ENCODE measurements at places on chromosomes 12 and 14.

DNA sequence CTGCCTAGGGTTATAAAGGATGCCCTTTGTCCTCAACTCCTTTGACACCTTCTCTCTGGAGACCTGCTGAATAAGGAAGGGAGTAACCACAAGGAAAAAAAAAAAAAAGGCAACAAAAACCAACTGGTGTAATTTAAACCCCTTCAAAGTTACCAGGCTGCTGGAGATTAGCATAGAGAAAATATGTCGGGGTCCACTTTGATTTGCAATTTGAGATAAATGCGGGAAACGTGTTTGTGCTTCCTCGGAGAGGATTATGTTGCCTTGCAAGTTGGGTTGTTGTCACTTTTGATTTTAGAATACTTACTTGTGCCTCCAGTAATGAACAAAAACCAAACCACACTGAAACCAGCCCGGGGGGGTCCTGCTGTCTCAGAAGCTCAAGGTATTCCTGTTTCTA is 200.2 kb upstream of the MYL2 start:
- DNase-seq = no peak

- DNase-seq = no peak
Observed at GRCh38 chr12:132618683-132619043, at the start of gene P2RX2. P2RX2 (plus strand) TSS chr12:132618776; CDS start chr12:132618817, 41 bp downstream.

DNA sequence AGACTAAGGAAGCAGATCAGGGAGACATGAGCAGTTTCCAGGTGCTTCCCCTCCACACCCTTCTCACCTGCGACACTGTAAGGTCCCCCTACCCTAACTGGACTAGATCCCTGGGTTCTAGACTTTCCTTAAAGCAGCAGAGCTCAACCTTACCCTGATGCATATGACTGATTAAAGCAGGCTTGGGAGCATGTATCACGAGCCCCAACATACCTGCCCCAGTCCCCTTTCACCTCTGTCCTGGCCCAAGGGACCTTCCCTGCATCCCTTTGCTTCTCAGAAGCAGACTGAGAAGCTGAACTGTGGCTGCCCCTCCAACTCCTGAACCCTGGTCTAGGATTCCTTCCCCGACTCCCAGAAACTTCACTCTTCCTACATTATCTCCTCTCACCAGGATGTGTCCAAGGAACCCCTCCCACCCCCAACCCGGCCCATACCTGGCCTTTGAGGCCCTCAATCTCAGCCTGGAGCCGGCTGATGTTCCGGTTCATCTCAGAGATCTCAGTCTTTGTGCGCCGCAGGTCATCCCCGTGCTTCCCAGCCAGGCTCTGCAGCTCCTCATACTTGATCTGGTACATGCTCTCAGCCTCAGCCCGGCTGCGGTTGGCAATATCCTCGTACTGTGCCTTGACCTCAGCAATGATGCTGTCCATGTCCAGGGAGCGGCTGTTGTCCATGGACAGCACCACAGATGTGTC is 5.4 kb downstream of the KRT8 start:
- DNase-seq = no peak

- no peak for DNase-seq
Observed at GRCh38 chr12:72966684-72967083, 694.5 kb downstream of the TRHDE start.

DNA sequence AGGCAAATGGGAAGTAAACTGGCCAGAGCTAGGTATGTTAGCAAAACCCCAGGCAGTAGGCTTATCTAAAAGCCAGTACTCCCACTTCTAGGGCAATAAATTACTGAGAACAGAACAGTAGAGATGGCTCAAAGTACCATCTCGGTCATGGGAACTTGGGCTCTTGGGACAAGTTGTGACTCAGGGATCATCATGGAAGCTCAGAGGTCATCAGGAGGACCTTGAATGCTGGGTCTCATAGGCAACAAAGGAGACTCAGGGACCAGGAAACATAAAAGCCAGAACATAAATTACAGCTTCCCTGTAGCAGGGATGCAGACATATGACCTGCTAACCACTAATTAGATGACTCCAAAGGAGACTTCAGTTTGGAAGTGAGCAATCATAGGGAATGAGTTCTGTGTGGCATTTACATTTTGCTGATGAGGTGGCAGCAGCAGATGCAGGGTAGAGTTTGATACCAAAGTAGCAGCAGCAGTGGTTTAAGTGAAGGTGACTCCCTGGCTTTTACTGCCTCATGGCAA is 97.6 kb upstream of the SCAF11 start:
- no peak for DNase-seq

- DNase-seq = no peak
Observed at GRCh38 chr14:81471062-81471461, 62.6 kb downstream of the SEL1L start.

DNA sequence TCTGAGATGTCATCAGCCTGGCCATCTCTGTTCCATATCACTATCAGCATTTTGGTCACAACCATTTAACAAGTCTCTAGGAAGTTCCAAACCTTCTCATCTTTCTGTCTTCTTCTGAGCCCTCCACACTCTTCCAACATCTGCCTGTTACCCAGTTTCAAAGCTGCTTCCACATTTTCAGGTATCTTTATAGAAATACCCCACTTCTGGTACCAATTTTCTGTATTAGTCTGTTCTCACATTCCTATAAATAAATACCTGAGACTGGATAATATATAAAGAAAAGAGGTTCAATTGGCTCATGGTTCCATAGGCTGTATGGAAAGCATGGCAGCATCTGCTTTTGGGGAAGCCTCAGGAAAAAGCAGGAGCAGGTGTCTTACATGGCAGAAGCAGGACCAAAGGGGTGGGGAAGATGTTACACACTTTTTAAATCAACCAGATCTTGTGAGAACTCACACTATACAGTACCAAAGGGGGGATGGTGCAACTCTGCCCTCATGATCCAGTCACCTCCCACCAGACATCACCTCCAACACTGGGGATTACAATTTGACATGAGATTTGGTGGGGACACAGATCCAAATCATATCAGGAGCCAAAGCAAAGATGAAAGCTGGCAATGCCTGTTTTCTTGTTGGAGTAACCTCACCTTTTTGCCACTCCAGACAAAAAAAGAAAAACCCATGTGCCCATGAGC is 37.4 kb downstream of the CREBL2 start:
- no peak for DNase-seq

DNA sequence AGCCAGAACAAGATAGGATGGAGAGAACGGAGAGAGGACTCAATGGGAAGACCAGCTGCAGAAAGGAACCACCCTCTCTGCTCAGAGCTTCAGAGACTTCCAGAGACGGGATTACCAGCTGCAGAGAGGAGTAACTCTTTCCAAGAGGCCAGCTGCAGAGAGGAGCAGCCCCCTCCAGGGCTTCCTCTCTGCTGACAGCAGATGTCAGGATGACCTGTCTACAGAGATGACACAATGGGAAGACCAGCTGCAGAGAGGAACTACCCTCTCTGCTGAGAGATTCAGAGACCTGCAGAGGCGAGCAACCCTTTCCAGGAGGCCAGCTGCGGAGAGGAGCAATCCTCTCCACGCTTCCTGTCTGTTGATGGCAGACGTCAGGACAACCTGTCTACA is 61.8 kb downstream of the KLRG1 start:
- no peak for DNase-seq

DNA sequence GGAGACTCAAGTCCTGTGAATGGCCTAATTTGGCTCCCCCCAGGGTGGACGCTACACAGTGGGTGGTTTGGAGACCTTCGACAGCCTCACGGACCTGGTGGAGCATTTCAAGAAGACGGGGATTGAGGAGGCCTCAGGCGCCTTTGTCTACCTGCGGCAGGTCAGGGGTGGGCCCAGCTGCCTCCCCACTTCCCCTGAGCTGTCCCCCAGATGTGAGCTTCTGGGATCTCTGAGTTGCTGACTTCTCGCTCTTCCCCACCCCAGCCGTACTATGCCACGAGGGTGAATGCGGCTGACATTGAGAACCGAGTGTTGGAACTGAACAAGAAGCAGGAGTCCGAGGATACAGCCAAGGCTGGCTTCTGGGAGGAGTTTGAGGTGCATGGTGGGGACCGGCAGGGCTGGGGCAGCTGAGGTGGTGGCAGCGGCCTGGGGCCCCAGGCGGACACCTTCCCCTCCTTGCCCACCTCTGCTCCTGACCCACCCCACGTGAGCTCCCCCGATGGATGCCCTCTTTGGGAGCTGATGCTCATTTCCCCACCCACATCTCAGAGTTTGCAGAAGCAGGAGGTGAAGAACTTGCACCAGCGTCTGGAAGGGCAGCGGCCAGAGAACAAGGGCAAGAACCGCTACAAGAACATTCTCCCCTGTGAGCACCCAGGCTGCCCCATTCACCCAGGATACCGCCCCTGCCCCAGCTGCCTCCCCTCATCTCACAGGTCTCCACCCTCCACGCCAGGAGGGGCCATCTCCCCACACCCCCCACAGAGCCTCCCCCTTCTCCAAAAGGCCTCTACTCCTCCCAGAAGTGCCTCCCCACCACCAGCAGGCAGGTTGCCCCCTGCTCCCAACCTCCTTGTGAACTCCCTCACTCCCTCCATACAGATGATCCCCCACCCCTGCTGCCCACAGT is 4.2 kb downstream of the PTPN6 start:
- DNase-seq = no peak

GRCh38 chr12:87332987-87333726 is 696.0 kb downstream of the C12orf50 start:
- DNase-seq = no peak

DNA sequence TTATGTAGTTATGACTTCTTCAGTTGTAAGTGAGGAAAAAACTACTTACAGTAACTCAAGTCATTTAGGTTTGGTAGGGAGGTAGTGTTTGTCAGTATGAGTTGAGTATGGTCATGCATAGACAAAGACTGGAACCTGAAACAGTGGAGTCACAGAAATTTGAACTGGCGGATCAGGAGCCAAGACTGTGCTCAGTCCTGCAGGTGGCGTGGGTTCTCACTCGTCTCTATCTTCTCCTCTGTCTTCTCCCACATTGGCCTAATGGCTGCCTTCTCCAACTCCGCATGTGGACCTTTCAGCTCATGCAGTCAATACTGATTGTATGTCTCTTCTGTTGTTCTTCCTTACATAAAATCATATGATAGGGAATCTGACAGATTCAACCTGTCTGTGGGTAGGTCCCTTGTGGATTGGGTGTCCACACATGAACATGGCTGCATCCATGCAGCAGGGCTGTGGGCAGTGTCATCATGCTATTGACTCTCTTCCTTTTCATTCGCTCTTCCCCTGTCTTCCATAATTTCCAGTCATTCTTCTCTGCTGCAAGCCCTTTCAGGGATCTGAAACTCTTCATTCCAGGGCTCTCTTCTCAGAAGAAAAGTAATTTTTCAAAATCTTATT is 78.8 kb upstream of the NEDD1 start:
- DNase-seq = no peak

- DNase-seq = no peak
Observed at GRCh38 chr12:108371801-108372344, 32.8 kb upstream of the CMKLR1 start.

DNA sequence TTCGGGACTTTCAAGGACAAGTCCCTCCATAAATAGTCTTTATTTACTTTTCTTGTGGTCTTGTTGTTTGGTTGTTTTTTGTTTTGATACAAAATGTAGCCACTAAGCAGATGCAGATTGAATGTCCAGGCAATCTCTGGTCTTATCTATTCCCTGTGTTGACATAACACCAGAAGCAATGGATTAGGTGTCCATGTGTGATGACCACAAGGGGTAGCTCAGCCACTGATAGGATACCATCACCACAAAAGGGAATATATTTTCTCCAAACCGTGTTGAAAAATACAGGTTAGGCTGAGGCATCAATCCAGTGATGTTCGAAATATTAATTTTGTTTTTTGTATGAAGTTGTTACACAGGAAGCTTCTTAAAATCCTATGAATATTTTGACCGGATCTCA is 196.3 kb downstream of the EPS8 start:
- DNase-seq = no peak

DNA sequence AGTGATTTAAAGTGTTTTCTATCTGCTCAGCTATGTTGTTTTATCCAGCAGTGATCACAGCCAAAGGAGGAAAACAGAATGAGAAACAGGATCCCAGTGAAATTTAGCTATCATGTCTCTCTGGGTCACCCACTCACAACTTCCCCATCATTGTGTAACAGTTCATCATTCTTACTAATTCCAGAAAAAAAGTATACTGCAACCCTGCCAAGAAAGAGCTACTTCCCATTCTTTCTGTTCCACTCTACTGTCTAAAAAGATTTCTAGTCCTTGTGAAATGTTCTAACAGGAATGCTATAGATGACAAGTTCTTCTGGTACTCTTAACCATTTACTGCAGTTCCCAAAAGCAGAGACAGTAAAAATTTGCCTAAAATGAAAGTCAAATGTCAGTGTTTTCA is 39.2 kb upstream of the CD163 start:
- no peak for DNase-seq

GRCh38 chr14:93207468-93208308 is 632 bp downstream of the UBR7 start:
- DNase-seq = peak; percentile 81

- no peak for DNase-seq
Observed at GRCh38 chr14:60840313-60840712, 105.8 kb downstream of the MNAT1 start.

DNA sequence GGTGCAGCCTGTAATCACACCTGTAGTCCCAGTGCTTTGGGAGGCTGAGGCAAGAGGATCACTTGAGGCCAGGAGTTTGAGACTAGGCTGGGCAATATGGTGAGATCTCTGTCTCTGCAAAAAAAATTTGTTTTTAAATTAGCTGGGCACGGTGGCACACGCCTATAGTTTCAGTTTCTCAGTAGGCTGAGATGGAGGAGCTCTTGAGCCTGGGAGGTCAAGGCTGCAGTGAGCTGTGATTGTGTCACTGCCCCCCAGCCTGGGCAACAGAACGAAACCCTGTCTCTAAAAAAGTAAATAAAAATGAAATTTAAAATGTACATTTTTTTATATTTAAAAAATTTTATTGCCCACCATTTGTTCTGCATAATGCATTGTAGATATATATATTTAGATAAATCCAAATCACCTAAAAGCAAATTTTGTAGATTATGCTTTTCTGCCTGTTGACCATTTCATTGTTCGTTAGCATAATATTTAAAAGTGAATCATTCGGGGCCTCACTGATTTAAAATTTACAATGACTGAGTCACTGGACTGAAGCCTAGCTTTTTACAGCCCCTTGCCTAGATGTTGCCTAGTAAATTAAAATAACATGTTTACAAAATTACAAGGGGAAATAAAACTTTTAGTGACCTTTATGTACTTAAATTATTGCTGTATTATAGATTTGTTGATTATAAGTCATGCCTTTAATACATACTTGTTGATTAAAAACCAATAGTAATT is 87.9 kb downstream of the USP15 start:
- DNase-seq = no peak

DNA sequence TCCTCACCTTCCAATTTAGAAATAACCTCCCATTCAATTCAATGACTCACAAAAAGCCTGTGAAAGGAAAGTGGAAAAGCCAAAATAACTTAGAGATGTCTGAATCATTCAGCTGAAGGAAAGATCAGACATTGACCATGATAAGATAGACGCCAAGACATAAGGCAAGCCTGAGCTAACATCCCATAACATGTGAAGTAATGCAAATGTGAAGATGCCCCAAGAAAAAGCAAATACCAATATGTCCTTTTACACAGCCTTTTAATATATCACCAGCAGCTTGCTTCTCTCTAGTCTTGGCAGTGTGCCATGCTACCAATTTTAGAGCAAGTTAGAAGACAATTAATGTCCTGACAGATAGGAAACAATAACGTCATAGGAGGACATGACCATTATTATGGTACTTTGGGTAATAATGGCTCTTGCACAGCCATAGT is 2.4 kb upstream of the NUMB start:
- no peak for DNase-seq
